Stimulated activated CD4-positive, alpha-beta T cell treated with anti-CD3 and anti-CD28 coated beads, TNF-alpha, amount 100 ng/mL, for 24 hours (primary cell): ENCODE measurements at places on chromosomes 6 and 20.

DNA sequence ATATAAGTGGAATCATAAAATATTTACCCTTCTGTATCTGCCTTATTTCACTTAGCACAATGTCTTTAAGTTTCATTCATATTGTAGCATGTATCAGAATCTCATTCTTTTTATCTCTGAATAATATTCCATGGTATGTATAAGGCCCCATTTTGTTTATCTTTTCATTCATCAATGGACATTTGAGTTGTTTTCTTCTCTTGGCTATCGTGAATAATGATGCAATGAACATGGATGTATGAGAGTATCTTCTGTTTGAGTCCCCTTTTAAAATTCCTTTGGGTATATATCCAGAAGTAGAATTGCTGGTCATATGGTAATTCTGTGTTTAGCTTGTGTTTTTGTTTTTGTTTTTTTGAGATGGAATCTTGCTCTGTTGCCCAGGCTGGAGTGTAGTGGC lies 39.6 kb downstream of the E2F3 start:
- no peak for DNase-seq

- DNase-seq = no peak
Observed at GRCh38 chr6:142702501-142703460, 242.2 kb downstream of the HIVEP2 start.

GRCh38 chr6:139996253-139996834 lies 621.9 kb upstream of the CITED2 start:
- no peak for DNase-seq

DNA sequence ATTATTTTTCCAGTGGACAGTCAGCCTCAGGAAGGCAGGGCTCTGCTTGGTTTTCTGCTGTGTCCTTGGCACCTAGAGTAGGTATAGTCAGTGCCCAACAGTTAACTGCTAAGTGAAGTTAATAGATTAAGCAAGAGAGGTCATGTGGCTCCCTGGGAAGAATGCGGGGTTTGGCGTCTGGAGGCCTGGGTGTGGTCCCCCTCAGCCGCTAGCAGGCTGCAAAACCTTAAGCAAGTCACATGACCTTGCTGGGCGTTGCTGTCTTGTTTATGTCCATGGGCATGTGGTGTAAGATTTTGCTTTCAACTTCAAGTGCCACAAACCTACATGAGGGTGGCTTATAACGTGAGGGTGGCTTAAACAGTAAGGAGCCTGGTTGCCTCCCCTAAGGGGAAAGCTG lies 75.5 kb upstream of the SCP2D1 start:
- no peak for DNase-seq

DNA sequence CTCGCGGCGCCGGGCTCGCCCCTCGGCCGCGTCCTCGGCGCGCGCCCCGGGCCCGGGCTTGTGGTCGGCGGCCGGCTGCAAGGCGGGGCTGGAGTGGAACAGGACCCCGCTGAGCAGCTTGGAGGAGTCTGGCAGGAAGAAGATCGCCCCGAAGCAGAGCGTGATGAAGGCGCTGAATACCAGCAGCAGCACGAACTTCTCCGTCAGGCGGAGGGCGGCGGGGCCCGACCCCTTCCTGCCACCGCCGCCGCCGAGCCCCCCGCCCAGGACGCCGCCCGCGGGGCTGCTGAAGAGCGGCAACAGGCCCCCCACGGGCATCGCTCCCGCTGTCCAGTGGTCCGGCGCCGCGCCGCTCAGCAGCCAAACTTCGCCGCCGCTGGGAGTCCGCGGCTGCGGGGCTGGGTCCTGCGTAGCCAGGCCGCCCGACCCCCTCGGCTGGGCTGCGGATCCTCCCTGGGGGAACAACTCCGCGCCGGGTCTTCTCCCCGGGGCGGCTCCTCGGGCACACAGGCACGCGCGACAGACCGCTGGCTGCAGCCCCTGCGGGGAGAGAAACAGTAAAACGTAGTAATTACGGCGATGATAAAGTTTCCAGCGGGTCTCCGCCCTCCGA lies 707 bp downstream of the MAN1A1 start:
- DNase-seq = no peak

DNA sequence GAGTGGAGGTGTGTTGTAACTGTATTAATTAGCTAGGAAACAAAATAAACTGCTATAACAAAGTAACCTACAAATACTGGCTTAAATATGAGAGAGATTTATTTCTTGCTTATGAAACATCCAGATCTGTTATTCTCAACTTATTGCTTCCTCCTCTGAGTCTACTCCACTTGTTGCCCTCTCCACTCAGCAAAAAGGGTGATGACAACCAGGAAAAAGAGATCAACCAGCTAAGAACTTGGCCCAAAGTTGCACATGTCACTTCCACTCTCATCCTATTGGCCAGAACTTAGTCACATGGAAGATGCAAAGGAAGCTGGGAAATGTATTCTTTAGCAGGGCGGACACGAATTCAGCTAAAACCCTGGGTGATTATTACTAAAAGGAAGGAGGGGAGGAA lies 5.2 kb upstream of the TP53RK start:
- DNase-seq = no peak

GRCh38 chr6:13760307-13761304 lies 49.0 kb upstream of the RANBP9 start:
- DNase-seq = no peak

DNA sequence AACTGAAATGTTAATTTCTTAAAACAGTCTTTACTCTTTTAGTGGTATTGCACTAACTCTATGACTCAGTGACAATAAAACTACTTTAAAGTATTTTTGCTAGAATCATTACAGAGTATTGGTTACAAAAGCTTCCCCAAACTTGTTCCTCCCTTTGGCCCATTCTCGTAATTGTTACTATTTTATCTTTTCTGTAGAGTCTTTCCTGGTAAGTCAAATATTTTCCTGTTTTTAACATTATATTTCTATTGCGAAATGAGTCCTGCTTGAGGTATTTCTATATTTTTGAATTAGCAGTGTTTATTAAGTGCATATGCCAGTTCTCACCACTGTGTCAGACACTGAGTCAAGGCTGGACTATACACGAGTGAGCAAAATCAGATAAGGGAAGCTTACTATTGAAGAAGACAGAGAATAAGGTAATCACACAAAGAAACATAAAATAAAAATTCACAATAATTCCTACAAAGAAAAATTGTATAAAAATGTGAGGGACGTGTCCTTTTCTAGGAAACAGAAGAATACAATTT lies 970.5 kb downstream of the EYS start:
- no peak for DNase-seq

DNA sequence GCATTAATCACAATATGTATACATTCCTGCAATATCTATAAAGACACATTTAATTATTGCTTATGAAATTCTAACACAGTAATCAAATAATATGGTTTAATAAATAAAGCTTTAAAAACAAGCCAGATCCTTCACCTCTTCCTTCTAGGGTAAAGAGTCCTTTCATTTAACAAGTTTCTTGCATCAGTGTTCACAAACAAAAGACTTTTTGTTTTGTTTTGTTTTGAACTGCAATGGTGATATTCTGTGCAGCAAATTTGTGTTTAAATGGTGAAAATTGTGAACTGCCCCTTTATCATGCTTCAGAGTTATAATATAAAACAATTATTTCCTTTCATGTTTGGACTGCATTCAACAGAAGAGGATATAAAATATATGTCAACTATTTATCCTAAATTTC lies 177.3 kb downstream of the EPHA7 start:
- no peak for DNase-seq

GRCh38 chr6:89454300-89454699 lies 21.3 kb downstream of the ANKRD6 start:
- DNase-seq = no peak

- no peak for DNase-seq
Observed at GRCh38 chr6:128966934-128967333, 84.0 kb downstream of the LAMA2 start.

DNA sequence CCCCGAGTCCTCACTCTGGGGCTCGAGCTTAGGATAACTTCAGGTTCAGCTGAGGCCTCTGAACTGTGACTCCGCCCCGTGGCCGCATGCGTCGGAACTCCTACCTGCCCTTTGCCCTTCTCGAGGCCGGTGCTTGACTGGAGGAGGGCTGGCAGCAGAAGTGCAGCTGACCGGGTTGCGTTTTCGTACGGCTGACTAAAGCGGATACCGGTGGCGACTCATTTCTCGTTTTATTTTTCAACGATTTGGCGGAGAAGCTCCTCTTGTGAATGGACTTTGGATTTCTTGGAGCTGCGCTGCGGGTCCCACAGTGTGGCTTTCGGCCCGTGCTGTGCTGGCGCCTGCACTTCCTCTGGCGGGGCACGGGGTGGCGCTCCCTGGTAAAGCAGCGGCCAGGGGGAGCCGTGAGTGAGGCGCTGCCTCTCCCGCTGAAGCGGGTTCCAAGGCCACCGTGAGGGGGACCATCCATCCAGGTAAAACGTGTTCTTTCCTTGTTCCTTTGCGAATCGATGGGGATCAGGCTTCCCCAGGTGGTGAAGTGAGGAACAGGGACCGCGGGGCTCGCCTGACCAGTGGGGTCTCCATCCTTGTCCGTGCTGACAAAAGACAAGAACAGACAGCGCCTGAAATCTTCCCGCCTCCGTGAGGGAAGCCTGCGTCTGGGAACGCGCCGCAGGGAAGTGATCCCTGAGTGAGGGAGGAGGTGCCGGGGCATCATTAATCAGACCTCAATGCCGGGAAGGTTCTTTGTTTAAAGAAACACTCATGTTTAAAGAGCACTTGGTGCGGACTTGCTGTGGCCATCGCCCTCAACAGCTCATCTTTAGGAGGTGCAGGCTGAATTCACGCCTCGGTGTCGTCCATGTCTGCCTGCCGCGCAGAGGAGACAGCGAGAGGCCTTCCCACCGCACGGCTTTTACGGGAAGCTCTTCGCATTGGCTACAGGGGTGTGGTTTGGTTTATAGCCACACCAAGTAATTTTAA lies 38.8 kb downstream of the ERMARD start:
- DNase-seq = peak; percentile 67

DNA sequence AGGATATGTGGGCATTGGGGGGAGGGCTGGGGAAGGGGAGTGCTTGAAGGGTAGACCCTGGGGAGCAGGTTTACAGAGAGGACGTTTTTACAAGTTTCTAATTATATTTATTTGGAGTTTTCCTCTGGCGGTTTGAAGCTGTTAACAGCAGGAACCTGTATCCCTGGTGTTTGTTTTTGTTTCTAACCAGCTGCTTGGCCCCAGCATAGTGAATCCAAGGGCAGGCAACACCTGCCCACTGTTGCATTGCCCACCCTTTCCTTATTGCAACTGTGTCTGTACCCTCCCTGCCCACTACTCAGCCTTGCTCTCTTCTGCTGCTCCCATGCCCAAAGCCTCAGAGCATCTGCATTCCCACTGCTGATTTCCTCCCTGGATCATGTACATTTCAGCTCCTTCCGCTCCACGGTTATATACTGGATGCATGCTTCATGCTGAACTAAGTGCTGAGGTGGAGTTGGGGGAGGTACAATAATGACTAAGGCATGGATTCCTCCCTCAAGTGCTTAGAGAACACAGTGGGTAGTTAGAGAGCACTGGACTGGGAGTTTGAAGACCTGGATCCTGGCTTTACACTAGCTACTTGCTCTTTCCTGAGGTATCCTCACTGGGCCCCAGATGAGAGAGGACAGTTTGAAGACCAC lies 6.0 kb downstream of the SCUBE3 start:
- no peak for DNase-seq

DNA sequence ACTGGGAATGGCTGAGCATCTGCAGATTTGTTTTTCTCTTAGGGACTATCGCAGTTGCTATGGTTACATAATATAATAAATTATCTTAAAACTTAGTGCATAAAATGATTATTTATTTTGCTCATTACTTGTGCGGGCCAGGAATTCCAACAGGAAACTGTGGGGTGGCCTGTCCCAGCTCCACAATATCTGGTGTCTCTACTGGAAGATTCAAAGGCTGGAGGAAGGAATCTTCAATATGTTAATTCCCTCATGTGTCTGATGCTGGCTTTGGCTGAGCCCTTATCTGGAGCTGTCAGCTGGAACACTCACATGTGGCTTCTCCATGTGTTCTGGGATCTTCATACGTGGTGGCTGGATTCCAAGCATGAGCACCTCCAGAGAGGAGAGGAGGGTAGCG lies 23.9 kb upstream of the B3GAT2 start:
- DNase-seq = no peak

GRCh38 chr6:108714766-108715414 lies 133.3 kb upstream of the ARMC2 start:
- no peak for DNase-seq

DNA sequence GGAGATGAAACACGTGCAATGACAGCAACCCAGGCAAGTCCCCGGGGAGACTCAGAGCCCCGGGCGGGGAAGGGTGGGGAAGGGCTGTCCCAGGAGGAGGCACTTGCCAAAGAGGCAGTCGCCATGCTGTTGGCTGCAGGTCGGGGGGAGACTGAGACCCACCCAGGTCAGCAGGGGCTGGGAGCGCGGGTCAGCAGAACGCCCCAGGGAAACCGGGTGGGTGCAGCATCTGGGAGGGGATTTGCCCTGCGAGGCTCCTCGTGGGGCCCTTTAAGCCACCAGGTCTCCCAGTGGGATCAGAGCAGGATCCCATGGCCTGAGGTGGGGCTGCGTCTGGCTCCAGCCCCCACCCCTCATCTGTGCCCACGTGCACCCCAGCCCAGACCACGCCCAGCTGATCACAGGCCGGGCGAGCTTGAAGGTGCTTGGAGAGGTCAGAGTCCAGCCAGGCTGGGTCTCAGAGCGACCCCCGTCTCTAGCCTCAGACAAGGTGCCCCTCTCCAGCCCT lies 65.5 kb downstream of the YTHDF1 start:
- DNase-seq = no peak

DNA sequence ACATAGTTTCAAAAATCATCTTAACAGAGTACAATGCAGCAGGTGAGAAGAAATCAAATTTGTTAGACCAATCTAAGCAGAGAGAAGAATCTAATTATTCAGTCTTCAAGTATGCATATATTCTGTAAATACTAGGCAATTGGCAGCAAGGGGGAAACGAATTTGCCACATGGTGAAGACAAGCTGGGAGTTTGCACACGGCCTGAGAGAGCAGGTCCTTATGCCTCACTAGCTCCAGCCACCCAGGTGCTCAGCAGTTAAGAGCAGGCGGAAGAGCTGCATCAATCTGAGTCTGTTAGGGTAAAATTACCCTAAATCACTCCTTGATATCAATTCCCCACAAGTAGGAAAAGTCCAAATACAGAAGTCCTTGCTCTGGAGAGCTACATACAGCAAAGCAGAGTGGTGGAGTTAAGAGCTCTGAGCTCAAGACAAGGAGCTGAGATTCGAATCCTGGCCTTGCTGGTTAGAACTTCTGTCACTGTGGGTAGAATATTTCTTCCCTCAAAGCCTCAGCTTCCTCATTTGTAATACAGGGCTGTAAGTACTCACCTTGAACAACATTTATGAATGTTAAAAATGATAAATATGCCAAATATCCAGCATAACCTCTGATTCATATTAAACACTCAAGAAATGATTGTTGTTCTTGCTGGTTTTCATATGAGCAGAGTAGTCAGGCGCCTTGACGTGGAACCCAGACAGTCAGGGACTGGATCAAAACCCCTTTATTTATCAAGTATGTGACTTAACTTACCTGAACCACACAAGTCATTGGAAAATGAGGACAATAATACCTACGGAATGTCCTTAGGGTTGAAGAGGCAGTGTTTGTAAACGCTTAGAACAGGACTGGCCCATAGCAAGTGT lies 444.2 kb downstream of the CDH26 start:
- no peak for DNase-seq

GRCh38 chr6:36928547-36928918 lies 26.0 kb upstream of the PI16 start:
- no peak for DNase-seq

GRCh38 chr6:45387236-45387635 lies 9.5 kb upstream of the SUPT3H start:
- DNase-seq = no peak
